ENCODE measurements at places on chromosomes 6 and 20. TPM values are rescaled to one million over a fixed set of nuclear protein-coding genes. Genes with fewer than 3 reads are reported as not detected.

GRCh38 chr6:40906759-40907158 lies 132.3 kb downstream of the UNC5CL start:
- no peak for DNase-seq

DNA sequence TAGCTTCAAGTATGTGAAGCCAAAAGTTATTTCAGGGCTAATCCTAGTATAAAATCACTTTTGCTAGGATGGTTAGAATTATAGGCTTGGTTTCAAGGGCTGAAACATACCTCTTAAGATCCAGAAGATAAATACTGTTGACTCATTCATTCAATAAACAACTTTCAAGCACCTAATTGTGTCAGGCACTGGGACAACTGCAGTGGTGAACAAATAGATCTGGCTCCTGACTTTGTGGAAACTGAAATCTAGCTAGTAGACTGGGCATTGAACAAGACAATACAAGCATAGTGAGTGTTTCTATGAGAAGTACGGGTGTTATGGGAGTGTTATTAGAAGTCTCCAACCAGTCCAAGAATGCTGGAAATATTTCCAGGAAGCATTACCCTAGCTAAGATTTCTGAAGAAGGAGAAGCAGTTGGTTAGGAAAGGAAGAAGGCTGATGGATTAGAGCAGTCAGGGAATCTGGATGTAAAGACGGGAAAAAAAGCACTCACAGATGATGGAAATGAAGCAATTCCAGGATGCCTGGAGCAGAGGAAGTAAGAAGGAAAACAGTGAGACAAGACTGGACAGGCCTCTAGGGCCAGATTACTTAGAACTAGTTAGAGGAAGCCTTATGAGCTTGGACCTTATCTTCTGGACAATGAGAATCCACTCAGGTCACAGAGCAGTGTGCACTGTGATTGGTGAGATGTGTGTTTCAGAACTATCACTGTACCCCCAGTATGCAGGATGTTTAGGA lies 132.6 kb upstream of the RAB32 start:
- DNase-seq: no peak

GRCh38 chr20:37223053-37223452 lies 38.6 kb downstream of the GHRH start:
- DNase-seq: no peak

Gene L3MBTL3
- total RNA-seq: 11.8 TPM

GRCh38 chr6:82283771-82284410 lies 36.3 kb upstream of the IBTK start:
- no peak for DNase-seq

Gene BPIFA1
- not detected for total RNA-seq

Gene TRIM40
- total RNA-seq: not detected

- DNase-seq: no peak
Measured at GRCh38 chr6:163339466-163339865, 75.1 kb upstream of the QKI start.

Gene CALHM6
- 5.7 TPM for total RNA-seq

Gene BANF2
- total RNA-seq: not detected

DNA sequence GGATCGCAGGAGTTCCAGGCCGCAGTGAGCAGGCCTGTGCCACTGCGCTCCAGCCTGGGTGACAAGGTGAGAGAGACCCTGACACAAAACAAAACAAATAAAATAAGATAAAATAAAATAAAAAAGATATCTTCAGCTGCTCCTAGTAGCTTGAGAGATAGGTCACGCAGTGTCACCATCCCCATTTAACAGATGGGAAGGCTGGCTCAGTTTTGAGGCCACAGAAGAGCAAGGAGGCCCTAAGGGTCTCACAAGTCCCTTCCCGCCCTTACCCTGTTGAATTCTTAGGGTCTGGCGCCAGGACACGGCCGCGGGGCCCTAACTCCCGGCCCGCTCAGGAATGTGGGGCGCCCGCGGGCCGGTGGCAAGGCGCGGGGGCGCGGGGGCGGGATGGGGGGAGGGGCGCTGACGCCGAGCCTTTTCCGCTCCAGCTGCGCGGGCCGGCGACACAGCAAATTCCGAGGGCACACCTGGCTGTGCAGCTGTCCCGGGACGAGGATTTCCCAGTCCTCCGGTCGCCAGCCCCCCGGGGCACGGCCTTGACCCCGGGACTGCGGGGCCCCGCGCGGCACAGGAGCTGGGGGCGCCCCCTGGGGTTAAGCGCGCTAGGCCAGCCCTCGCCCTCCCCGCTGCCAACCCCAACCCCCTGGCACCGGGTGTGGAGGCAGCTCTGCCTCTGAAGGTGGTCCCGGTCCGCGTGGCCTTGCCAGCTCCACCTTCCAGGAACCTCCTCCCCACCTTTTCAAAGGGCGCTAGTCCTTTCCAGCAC lies 10.3 kb upstream of the R3HDML start:
- DNase-seq: no peak

Gene SPINT3
- not detected for total RNA-seq

- no peak for DNase-seq
Measured at GRCh38 chr6:114362396-114362795, 19.6 kb upstream of the HS3ST5 start.

DNA sequence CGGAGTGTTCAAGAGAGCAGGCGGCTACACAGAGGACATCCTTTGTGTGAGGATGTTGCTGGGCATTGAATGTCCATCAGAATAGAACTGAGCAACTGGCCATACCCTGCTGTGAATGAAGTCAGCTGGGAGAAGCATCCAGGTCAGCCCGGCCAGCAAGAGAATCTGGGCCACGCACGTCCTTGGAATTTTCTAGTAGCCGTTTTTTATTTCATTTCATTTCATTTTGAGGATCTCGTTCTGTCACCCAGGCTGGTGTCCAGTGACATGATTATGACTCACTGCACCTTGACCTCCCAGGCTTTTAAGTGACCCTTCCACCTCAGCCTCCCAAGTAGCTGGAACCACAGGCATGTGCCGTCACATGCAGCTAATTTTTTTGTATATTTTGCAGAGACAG lies 97.9 kb downstream of the SSR1 start:
- DNase-seq: no peak

Gene DACT2
- total RNA-seq: 0.48 TPM

Gene ZC2HC1B
- not detected for total RNA-seq

Gene RIOK1
- 20.9 TPM for total RNA-seq
